IPS DF 19.7 (cell line): ENCODE measurements at places on chromosomes 4 and X.

GRCh38 chr4:164716901-164717300, 37.0 kb upstream of the SMIM31 start:
- DNase-seq, result no peak

DNA sequence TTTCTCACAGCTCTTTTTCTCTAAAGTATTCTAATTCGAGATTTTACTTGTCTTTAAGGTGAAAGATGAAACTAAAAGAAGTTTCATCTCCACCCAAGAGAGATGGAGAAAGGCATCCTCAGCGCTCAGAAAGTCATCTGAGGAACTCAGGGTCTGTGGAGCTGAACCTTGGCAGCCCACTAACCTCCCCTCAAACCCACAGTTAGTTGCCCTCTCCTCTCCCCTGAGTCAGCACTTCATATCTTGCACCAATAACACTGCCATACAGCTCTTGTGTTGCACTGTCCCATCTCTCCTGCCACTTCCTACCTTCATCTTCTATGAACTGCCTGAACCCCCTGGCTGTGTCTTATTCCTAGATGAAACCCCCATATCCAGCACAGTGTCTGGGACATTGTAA, 184.8 kb downstream of the RAB28 start:
- DNase-seq, result no peak

DNA sequence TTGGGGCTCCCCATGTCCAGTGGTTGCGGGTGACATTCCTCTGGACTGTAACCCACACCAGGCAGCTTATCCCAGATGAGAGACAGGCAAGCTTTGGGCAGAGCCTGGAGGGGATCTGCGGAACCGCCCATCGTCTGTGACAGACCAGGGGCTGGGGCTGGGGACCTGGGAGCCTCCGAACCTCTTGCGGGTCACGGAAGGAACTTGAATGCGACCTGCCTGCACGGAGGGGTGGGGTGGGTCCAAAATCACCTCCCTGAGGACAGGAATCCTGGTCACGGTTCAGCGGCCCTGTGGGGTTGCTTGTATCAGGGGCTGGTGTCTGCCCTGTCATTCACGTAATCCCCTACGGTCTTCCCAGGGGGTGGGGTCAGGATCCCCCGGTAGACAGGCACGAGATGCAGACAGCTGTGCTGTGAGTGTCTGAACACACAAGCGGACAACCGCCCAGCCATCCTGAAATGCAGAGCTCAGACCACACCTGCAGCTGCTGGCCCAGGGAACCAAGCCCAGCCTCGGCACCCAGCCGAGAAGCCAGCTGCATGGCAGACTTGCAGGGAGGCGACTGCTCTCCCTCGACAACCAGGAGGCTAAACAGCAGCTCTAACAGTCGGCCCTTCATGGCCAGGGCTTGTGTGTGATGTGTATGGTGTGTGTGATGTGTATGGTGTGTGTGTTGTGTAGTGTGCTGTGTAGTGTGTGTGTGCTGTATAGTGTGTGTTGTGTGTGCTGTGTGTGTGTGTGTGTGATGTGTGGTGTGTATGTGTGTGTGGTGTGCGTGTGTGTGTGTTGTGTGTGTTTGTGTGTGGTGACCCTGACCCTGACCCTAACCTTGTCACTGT, 105.9 kb upstream of the ADRA2C start:
- no peak for DNase-seq

- DNase-seq, result no peak
Measured at GRCh38 chr4:110683601-110684000, 60.7 kb upstream of the PITX2 start.
